Large intestine (tissue), 12 donors: ENCODE measurements at places on chromosomes 12 and 14. TPM values are rescaled to one million over a fixed set of nuclear protein-coding genes. Genes with fewer than 3 reads are reported as not detected.

The RNF212B gene
- 0.34 TPM for polyA plus RNA-seq

The SLC16A7 gene
- 4.2 TPM for polyA plus RNA-seq

The ARL1 gene
- polyA plus RNA-seq = 97.6 TPM

The NFE2 gene
- 2.1 TPM for polyA plus RNA-seq

The TIMELESS gene
- 21.4 TPM for polyA plus RNA-seq

The BHLHE41 gene
- 21.0 TPM for polyA plus RNA-seq

The RPGRIP1 gene
- 0.49 TPM for polyA plus RNA-seq

The KRT75 gene
- polyA plus RNA-seq = not detected

The MFAP5 gene
- 7.6 TPM for polyA plus RNA-seq

The LRIG3 gene
- polyA plus RNA-seq = 38.9 TPM
